CD4-positive, CD25-positive, alpha-beta regulatory T cell (primary cell): ENCODE measurements at places on chromosomes 13 and 19.

DNA sequence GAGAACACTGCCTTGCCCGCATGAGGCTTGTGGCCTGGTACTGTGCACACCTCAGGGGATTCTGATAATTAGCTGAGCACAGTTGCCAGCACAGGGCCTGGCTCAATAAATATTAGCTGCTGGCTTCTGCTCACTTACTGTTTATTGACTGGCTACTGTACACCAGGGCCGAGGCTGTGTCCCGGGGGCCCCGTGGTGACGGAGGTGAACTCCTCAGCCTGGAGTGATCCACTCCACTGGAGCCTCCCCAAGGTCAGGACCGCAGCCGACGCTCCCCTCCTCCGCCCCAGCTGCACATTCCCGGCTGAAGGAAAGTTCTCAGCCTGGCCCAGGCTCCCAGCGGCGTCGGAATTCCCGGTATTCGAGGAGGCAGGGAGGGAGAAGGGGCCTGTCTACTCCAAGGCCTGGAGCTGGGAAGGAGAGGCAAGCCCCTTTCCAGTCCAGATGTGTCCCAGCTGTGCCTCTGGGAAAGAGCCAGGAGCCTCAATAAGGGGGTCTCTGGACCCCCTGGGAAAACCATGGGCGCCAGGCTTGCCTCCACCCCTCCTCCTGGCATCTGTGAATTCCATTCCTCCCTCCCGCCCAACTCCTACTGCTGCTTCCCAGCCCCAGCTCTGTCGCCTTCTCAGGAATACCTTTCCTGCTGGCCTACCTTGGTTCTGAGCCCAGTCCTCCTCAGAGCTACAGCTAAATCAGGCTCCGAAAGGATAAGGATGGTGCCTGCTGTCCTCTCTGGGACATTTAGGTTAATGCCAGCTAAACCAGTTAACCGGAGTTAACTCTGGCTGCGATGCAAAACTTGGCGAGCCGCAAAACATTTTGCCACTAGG, 7.3 kb downstream of the RPS16 start:
- no peak for DNase-seq

- DNase-seq, result peak; percentile 59
Measured at GRCh38 chr19:36009220-36009619, 607 bp upstream of the SYNE4 start.

GRCh38 chr13:51756651-51757050, 47.3 kb downstream of the DHRS12 start:
- DNase-seq, result no peak

GRCh38 chr13:27338816-27339215, 68.2 kb downstream of the RASL11A start:
- no peak for DNase-seq

DNA sequence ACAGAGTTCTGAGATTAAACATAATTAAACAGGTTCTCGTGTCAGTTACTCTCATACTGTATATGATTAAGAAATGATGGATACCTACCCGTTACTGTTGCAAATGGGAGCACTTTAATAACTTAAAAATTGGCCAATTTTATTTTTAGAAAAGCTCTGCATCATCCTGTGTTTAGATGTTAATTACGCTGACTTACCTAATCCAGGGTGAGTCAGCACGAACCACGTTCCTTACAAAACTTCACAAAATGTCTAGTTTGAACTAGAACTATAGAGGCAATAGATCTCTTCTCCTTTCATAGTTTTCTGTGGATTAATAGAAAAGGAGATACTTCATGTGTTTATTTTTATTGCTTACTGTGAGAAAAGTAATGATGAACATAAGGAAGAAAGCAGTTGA, 363.9 kb downstream of the MYO16 start:
- no peak for DNase-seq

GRCh38 chr19:47613165-47614020, 4.5 kb downstream of the BICRA start:
- no peak for DNase-seq

- no peak for DNase-seq
Measured at GRCh38 chr13:110564472-110564985, 3.0 kb upstream of the RAB20 start.

- DNase-seq, result no peak
Measured at GRCh38 chr19:30303131-30303654, 69.0 kb upstream of the ZNF536 start.

- no peak for DNase-seq
Measured at GRCh38 chr13:86142080-86142479, 342.9 kb upstream of the SLITRK6 start.

DNA sequence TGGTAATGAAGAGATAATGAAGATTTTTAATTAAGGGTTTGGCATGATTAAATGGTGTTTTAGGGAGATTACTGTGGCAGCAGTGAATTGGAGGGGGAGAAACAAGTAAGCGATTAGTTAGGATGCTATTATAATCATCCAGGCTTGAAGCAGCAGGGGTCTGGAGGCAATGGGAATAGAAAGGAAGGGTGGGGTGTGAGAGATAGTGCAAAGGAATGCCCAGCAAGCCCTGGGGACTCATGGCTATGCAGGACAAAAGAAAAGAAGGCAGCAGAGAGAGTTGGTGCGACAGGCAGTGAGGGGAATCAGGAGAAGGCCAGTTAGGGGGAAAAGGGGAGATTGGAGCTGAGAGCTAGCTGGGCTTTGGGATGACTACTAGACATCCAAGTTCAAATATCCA, 34.5 kb downstream of the SOX21 start:
- no peak for DNase-seq

- no peak for DNase-seq
Measured at GRCh38 chr13:110010404-110011138, 224.2 kb upstream of the IRS2 start.

DNA sequence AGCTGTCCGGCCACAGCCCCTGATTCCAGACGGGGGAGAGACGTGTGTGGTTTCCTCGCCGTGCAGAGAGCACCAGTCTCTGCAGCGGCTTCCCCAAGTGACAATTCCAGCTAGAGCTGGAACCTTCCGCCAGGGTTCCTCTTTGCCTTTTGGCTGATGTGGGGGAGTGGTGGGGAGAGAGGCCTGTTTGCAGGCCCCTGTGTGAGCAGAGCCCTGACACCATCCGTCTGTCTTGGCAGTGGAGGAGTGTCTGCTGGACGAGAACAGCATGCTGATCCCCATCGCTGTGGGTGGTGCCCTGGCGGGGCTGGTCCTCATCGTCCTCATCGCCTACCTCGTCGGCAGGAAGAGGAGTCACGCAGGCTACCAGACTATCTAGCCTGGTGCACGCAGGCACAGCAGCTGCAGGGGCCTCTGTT, 25.0 kb downstream of the LAMP1 start:
- DNase-seq, result no peak

- DNase-seq, result no peak
Measured at GRCh38 chr19:40630571-40631160, 29.5 kb downstream of the LTBP4 start.

GRCh38 chr19:31313291-31314030, 35.8 kb downstream of the TSHZ3 start:
- DNase-seq, result no peak

DNA sequence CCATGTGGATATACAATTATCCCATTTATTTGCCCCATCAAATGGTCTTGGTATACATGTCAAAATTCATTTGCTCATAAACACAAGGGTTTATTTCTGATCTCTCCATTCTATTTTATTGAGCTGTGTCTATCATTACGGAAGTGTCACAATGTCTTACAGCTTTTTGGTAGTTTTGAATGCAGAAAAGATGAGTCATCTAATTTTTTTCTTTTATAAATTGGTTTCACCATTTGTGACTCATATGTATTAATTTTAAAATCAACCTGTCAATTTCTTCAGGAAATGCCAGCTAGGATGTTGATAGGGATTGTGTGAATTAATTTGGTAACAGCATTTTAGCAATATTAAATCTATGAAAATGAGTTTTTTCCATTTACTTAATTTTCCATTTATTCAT, 2549.4 kb downstream of the PCDH9 start:
- DNase-seq, result no peak

- DNase-seq, result no peak
Measured at GRCh38 chr13:79197933-79198332, 208.1 kb downstream of the RBM26 start.

DNA sequence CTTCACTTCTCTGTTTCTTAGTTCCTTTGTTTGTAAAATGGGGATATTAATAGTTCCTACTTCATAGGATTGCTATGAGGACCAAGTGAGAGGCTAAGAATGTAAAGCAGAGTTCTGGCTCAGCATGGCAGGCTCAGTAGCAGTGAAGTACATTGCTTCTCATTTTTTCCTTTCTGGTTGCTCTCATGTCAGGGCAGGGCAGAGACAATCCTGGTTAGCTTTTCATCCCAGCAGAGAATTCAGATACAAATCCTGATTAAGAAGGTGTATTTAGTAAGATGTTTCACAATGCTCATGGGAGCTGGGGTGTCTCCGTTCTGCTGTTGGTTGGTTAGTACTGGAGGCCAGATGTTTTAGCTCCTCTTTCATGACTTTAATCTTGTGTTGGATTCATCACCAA, 42.9 kb downstream of the WASF3 start:
- DNase-seq, result no peak

DNA sequence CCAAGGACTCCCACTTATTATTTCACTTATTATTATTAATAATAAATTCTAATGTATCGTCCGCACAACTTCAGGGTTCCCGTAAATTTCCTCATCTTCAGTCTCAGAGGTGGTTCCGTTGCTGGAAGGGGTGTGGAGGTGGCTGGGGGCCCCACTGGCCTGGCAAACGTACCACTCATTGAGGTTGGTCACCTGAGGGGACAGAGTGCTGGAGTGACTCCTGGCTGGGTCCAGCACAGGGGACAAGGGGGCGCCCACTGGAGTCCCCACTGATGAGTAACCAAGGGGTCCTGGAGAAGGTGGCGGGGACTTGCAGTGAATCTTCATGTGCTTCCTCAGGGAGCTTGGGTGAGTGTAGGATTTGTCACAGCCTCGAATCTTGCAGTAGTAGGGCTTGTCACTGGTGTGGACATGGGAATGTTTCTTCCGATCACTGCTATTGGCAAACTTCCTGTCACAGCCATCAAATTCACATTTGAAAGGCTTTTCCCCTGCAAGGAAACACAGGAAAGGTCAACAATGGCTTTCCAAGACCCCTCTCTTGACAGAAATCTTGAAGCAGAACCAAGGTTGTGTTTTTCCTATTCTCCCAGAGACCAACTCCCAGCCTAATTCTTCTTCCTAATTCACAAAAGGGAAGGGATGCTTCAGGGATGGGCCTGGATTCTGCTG, 6.1 kb downstream of the ZIC5 start:
- no peak for DNase-seq

- no peak for DNase-seq
Measured at GRCh38 chr13:51740698-51741097, 63.3 kb downstream of the DHRS12 start.

- peak; percentile 72 for DNase-seq
Measured at GRCh38 chr13:39612023-39612637, 9.1 kb upstream of the LHFPL6 start.

DNA sequence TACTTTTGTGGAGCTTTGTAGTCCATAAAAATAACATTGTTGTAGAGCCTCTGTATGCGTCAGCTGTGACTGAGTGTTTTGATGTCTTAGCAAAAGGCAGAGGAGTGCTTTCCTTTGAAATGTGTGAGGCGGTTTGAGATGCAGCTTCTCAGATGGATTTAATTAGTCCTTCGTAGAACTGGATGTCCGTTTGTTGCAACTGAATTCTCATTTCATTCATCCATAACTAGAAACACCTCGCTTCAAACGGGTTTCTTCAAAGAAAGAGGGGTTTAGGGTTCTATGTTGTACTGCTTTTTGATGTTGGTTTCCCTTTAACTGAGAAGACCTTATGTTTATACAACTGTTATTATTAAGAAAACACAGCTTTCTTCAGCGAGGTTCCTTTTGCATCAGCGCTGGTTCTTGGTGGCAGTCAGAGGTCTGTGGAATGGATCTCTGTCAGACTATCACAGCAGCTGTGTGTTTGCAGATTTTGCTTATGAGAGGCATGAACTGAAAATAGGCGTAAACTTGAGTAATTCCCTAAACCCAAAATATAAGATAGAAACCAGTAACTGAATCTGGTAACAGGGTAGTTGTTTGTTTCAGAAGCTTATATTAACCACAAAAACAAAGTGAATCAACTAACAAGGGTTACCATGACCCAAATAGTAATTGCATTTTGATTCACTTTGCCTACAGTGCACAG, 194.4 kb downstream of the GGACT start:
- DNase-seq, result no peak

- DNase-seq, result no peak
Measured at GRCh38 chr13:50677687-50678463, 165.6 kb downstream of the DLEU7 start.

DNA sequence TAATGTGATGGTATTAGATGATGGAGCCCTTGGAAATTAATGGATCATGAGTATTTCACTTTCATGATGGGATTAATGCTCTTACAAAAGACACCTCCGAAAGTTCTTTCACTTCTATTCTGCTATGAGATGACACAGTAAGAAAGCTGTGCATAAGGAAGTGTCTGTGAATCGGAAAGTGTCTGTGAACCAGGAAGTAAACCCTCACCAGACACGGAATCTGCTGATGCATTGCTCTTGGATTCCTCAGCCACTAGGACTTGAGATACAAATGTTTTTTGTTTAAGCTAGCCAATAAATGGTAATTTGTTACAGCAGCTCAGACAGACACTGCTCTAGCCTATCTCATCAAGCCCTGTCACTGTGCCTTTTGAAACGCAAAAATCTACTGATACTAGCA, 440.4 kb upstream of the PRR20A start:
- DNase-seq, result no peak

GRCh38 chr19:29610213-29610573, 4.1 kb downstream of the POP4 start:
- DNase-seq, result no peak

GRCh38 chr19:33157906-33158305, 26.0 kb downstream of the WDR88 start:
- no peak for DNase-seq
